Psoas muscle (tissue), 8 donors: ENCODE measurements at places on chromosomes 11 and 22. TPM values are rescaled to one million over a fixed set of nuclear protein-coding genes. Genes with fewer than 3 reads are reported as not detected.

The OR51E1 gene
- 0.66 TPM for total RNA-seq

The OR6A2 gene
- not detected for total RNA-seq

The SLC43A3 gene
- total RNA-seq, result 15.1 TPM

The TEF gene
- total RNA-seq, result 18.1 TPM

The DRICH1 gene
- total RNA-seq, result not detected

The FDX1 gene
- total RNA-seq, result 23.7 TPM

The SMIM35 gene
- total RNA-seq, result not detected

The APOA4 gene
- not detected for total RNA-seq

The KCNJ1 gene
- total RNA-seq, result not detected

The MMP13 gene
- not detected for total RNA-seq

The OR8D4 gene
- not detected for total RNA-seq

The FAM180B gene
- not detected for total RNA-seq

The HDAC10 gene
- 19.4 TPM for total RNA-seq

The FOLR3 gene
- total RNA-seq, result not detected

The FAM111B gene
- total RNA-seq, result not detected

The IFITM10 gene
- 6.1 TPM for total RNA-seq

The LMO1 gene
- 3.9 TPM for total RNA-seq

The PTGDR2 gene
- total RNA-seq, result 1.2 TPM

The EPS8L2 gene
- total RNA-seq, result 1.9 TPM

The SLC6A5 gene
- total RNA-seq, result not detected

The GAL3ST1 gene
- total RNA-seq, result 1.2 TPM

The CRYBA4 gene
- total RNA-seq, result not detected

The PAMR1 gene
- total RNA-seq, result 1.9 TPM

The C11orf42 gene
- not detected for total RNA-seq

The OSBP2 gene
- 3.8 TPM for total RNA-seq

The OR52H1 gene
- total RNA-seq, result not detected
